ENCODE measurements at places on chromosomes 3 and 15.

DNA sequence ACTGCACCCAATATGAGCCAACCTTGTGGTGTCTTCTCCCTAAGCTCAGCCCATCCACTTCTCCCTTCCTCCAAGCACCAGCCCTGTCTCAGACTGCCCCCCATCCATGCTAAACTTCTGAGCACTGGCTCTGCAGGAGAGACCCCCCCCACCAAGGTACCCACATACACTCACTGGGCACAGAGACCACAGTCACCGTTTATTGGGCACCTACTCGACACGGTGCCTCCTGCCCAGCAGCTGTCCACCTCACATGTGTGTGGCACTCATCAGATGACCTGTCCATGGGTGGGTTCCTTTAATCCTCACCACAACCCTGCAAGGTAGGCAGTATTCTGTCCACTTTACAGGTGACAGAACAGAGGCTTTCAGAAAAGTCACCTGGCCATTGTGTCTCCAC, 22.3 kb upstream of the SFMBT1 start:
- no peak for DNase-seq

DNA sequence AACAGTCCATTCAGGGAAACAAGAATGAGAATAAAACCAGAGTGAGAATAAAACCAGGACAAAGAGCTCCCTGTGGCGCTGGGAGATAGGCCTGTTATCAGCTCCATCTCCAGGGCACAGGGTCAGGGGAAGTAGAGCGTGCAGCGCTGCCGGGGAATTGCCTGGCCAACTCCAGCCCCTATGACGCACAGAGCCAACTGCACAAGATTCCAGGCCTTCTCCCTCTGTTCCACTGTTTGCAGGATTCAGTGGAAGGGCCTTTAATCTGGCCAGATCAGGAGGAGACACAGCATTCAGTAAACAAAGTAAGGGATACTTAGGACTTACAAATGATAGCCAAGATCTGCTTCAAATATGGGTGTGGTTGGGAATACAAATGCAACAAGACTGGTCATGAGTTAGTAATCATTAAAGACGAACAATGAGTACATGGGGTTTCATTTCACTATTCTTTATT, 49.4 kb downstream of the ITGB5 start:
- DNase-seq, result no peak

DNA sequence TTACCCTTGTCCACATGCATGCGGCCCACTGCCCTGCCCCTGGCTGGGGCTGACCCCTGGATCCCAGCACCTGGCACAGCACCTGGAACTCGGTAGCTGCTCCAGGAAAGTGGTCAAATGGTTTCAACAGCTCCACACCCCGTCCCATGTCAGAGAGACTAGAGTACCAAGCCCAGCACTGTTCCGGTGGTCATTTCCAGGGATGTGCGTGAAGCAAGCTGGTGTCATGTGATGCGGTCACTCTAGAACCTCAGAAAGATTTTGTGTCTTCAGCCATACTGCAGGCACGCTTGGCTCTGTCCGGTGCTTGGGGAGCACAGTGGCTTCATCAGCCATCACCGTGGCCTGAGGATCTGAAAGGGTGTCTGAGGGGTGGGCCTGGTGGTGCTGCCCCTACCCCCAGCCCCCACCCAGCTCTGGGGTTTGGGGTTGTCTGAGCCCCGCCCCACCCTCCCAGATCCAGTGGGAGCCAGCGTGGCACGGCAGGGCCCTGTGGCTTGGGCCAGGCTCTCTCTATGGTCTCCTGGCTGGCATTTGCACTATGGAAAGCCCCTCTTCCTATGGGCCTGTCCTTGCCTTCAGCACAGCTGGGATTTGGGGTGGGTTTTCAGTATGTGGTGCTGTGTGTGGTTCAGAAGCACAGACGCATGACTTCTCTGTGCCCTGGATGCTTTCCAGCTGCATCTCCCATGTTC, 15.3 kb downstream of the APBA2 start:
- DNase-seq, result no peak

DNA sequence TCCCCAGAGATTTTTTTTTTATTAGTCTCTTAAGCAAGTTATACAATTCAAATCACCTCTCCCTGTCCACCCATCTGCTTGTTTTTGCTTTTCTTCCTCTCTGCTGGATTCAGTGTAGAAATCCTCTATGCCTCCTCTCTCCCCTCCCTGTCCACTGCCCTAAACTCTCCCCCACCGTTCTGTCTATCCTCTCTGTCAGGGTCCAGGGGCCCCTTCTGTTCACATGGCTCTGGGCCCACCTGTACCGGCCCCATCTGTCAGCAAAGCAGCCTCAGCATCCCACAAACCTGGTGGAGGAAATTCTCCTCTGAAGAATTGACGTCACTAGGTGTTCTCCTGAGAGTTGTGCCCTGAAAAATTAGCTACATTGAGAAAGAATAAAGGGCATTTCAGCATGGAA, 137.6 kb upstream of the CMC1 start:
- no peak for DNase-seq

DNA sequence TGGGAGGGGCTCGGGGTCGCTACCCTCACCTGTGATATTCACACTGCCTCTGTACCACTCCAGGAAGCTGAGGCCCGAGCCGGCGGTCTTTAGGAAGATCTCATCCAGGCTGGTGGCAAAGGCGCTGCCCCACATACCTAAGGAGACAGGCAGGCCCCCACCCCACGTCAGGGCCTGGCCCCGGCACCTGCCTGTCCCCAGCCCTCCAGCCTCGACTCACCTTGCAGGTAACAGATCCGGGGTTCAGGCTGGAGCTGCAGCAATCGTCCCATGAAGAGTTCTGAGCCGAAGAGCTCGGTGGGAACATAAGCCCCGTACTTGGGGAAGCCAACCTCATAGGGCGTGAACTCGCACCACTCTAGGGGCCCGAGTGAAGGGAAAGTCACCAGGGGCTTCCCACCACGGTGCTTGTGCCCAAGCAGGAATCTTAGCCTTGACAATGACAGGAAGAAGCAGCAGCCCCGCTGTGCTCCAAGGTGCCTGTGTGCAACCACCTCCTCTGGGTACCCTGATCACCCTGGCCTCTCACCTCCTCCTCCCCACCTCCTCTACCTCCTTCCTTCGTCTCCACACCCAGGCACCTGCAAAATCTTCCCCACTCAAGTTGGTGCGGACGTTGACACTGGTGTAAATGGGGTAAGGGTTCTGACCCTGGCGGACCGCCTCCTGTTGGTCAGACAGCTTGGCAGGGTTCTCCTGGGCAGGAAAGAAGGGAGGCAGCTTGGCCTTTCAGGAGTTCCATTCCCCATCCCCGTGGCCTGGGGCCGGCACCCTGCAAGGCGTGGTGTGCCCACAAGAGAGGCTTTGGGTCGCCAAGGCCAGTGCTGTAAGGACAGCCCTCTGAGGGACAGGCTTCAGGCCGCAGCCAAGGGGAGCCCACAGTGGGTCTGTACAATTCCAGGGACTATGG, 10.6 kb downstream of the PLA2G4F start:
- no peak for DNase-seq

GRCh38 chr3:194045289-194045688, 90.7 kb upstream of the HES1 start:
- DNase-seq, result no peak

GRCh38 chr3:38157595-38157994, 7.7 kb upstream of the OXSR1 start:
- DNase-seq, result no peak

DNA sequence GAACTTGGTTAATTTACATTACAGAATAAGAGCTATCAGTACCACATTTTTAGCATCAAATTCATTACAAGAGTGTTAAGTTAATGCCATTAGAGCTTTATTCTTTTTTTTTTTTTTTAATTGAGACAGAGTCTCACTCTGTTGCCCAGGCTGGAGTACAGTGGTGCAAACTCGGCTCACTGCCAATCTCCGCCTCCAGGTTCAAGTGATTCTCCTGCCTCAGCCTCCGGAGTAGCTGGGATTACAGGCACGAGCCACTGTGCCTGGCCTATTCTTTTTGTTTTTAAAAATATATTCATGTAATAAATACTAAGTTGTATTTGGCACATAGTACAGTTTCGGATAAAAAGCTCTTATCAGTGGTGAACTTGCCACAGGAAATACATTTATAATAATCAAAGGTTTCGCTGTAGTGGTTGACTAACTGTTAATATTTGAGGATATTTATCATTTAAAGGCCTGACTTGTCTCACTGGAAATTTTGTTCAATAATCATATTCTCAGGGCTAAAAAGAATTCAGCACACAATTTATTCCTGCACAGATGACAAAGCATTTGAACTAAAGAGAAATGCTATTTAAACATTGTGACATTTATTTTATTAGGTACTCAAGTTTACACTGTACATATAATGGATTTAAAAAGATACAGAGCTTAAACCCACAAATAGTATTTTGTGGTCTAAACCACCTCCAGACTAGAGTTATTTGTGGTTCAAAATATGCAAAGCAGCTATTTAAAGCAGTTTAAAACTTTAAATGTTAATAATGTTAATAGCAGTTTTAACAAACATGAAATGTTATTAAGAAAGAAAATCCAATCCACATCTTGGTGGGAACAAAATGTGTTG, 6.1 kb upstream of the LEKR1 start:
- no peak for DNase-seq

DNA sequence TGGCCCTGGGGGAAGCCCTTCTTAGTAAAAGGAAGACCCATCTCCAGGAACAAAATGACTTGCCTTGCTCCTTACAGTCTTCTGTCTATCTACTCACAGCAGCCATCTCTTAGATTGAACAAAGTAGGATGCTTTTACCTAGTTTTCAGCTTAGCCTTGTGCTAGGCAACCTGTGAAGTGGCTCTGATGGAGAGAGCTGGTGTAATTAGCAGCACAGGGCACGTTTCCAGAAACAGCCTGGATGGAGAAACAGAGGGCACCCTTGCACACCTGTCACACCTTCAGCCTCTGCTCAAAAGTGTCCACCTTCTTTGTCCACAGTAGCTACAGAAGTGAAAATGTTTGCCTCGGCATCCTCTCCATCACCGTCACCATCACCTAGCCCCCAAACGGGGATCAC, 292.9 kb downstream of the RORA start:
- no peak for DNase-seq

DNA sequence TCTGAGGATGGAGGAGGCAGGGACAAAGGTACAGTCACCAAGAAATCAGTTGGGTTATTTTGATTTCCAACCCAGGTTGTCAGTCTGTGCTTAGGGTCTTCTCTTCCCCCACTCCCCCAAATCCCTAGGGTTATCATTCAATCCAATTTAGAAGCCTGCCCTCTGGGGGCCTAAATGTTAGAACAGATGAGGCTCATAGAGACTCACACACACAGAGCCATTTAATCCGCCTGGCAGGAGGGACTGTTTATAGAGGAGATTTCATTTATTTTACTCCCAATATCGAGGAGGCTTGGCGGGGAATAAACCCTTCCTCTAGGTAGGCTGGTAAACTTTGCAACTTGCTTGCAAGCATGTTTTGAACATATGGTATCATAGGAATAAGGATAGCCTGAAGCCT, 52.8 kb downstream of the RHCG start:
- no peak for DNase-seq

- no peak for DNase-seq
Measured at GRCh38 chr15:55015093-55015445, 181.7 kb downstream of the RSL24D1 start.

DNA sequence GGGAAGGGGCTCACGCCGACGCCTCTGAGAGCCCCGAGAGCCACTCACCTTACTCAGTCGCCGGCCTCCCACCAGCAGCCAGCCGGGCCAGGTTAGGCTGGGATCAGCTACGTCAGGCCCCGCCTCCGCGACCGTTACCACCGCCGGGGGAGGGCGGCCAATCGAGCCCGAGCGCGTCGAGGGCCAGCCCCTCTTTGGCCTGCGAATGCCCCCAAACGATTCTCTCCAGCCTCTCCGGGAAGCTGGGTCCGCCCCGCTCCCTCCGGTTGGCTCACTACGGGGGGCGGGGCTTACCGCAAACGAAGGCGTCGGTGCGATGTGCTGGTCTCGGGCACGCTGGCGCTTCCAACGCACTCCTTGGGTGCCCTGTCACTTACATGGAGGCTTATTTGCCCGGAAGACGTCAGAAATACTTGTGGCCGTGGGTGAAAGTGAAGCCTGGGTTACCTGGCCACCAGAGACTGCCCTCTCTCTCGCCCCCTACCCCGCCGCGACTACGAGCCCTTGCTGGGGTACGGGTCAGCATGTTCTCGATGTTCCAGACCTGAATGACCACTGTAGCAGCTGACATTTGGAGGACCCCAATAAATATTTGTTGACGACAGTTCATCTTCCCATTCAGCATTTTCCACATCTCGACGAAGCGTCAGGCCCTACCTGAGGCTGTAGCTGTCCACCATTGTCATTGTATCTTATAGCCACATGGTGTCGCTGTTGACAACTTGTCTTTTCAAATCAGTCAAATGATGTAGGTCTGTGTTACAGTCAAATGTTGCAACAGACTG, at the start of gene CEP70:
TSS of gene CEP70 (minus strand) at position 111 of the 785 bp plus-strand sequence. CDS start 21,333 bp downstream, outside the sequence.
- no peak for DNase-seq

DNA sequence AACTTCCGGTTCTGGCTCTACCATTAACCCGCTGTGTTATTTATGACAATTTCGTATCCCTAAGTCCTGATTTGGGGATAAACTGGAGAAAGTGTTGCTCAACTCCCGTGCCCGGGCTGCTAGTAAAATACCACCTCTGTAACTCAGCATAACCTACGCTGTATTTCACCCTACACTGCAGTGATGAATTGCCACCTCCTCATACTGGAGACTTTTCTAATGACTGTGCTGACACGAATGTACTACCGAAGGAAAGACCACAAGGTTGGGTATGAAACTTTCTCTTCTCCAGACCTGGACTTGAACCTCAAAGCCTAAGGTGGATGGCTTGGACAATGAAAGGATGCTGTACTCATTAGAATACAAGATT, 16.5 kb downstream of the SLC51A start:
- no peak for DNase-seq

DNA sequence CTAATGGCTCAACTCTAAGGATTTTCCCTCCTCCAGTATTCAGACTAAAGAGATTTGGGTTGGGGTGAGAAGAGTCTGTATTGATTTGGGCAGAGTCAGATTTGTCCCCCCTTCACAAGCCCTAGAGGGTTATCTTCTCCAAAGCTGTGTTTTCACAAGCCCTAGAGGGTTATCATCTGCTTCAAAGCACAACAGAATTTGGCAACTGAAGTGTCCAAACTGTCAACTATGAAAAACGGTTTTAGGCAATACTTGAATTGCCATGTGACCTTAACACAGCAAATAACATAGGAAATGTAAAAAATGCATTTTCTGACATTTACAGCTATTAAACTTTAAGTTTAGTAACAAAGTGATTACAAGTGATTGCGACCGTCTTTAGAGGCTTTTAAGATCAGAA, 119.9 kb downstream of the IMPG2 start:
- no peak for DNase-seq

DNA sequence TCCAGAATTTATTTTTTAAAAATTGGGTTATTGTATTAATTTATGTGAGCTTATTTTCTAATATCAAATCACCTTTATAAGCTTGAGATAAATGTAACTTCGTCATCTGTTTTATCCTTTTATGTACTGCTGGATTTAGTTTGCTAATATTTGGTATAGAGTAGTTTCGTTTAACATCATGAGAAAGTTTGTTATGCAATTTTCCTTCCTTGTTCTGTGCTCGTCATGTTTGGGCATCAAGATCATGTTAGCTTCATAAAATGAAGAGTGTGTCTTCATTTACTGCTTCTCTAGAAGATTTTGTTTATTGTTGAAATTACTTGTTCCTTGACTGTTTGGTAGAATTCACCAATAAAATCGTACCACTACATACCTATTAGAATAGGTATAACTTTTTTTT, 262.1 kb upstream of the SATB1 start:
- DNase-seq, result no peak

- peak; percentile 22 for DNase-seq
Measured at GRCh38 chr15:34336991-34337556, 507 bp downstream of the SLC12A6 start.

All from NCI-H524 (cell line).